Mesenteric fat pad (tissue), 1 donor: ENCODE measurements at places on chromosomes 6 and 20. TPM values are rescaled to one million over a fixed set of nuclear protein-coding genes. Genes with fewer than 3 reads are reported as not detected.

- no peak for DNase-seq
These were observed 196.9 kb upstream of the ZNF184 start for GRCh38 chr6:27669624-27670301.

GRCh38 chr20:37314099-37314498, 24.6 kb downstream of the MANBAL start:
- no peak for DNase-seq

Gene IDH3B
- total RNA-seq: 66.7 TPM

GRCh38 chr6:132511210-132511830, 1.6 kb downstream of the STX7 start:
- DNase-seq: no peak

- no peak for DNase-seq
These were observed 132.8 kb downstream of the EYA2 start for GRCh38 chr20:47027456-47027855.

- no peak for DNase-seq
These were observed 16.5 kb upstream of the GPR6 start for GRCh38 chr6:109961611-109962041.

DNA sequence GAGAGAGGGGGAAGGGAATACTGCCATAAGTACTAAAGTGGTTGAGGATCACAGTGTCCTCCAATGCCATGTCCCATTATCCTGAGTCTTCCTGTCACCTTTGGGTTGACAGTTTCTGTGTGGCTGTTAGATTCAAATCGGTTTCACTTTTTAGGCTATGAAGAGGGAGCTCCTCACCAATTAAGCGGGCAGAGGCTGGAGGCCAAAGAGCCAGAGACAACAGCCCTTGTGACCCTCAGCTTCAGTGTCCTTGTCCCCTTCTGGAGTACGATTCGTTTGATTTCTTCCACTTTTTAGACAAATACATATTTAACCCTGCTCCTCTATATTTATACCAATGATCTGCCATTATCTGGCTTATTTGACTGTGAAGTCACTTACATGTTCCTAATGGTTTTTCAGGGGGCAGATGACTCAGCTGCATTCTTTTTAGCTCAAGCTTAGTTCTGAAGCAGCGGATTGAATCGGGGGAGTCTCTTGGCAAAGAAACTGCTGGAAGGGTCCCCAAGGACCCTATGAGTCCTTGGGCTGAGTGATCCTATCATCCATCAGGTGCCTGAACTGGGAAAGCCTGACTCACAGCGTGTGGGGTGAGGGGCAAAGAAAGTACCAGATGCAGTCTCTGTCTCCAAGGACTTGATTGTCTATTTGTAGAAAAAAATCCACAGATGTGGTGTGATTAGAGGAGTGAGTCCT, 18.2 kb downstream of the FERMT1 start:
- DNase-seq: no peak
